Esophagus squamous epithelium (tissue), 5 donors: ENCODE measurements at places on chromosomes 5 and 9.

- no peak for DNase-seq
These were observed 340.6 kb upstream of the DAB2 start for GRCh38 chr5:39765366-39765765.

- no peak for DNase-seq
These were observed 261.2 kb downstream of the ARL15 start for GRCh38 chr5:54049144-54049543.

GRCh38 chr9:114662081-114662989 is 4.7 kb upstream of the TEX53 start:
- no peak for DNase-seq

- DNase-seq, result no peak
These were observed 93.0 kb downstream of the MAMDC2 start for GRCh38 chr9:70136632-70137031.

DNA sequence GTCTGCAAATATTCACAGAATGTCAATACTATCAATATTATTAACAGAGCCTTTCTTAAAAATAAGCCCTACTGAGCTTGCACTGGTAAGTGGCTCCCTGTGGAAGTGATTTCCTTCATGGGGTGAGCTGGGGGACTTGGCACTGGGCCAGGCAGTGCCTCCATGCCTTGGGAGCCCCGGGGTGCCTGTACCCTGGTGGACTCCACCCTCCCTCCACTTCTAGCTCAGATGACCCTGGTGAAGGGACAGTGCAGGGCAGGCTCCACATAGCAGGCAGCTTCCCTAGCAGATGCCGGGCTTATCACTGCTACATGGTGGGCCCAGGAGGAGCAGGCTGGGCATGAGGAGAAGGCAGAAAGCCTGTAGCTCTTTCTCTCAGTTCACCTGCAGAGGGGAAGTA is 119.2 kb downstream of the DCP2 start:
- no peak for DNase-seq
